ENCODE measurements at places on chromosomes 13 and 19.

DNA sequence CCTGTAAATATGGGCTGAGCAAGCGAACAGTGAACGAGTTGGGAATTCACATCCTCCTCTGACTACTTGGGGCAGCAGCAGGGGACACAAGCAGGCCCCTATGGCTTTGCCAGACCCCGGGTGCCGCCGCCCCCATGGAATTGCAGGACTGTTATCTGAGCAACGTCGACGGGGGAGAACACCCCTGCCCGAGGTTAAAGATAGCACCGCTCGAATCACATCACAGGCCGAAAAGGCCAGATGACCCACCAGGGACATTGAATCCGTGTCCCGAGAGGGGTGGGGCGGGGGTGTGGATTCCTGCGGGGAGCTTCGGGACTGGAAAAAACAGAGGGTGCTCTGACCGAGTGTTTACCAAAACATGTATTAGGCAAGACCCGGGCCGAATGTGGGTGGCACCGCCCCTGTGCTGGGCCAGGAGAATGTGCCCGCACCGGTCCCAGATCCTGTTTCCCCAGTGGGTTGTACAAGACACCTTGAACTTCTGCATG, 9.1 kb downstream of the FEM1A start:
- DNase-seq: no peak

DNA sequence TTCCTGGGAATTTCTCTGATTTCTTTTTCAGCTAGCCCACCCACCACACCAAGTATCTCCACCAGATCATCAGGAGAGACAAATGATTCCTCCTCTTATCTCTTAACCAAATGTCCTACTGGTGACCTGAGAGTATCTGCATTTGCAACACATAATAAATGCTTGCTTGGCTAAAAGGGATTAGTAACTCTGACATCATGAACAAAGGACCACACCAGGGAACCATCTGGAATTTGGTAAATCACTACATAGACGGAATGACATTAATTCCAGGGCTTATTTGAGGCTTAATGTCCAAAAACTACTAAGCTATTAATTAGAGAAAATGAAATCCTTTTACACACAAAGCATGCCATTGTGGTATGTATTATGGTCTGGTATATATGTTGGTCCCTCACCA, 139.0 kb downstream of the RAP2A start:
- no peak for DNase-seq

GRCh38 chr19:51319649-51320279, 8.3 kb downstream of the IGLON5 start:
- DNase-seq: no peak

DNA sequence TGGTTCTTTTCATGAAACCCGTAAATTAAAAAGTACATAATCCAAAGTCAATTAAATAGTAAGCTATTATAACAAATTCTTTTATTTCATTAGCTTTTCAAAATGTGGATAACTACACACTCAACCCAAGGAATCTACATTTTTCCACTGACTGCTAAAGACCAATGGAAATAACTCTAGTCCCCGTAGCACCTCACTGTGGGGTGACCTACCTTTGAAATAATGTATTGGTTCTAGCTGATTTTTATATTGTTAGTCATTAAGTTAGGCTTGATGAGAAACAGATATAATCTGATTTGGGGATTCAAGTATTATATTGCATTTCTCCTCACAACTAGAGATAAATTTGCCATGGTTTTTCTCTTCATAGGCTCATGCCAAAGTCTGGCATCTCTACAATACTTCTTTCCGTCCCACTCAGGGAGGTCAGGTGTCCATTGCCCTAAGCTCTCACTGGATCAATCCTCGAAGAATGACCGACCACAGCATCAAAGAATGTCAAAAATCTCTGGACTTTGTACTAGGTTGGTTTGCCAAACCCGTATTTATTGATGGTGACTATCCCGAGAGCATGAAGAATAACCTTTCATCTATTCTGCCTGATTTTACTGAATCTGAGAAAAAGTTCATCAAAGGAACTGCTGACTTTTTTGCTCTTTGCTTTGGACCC, 37.3 kb downstream of the KL start:
- DNase-seq: no peak

GRCh38 chr19:43476606-43477005, 11.2 kb upstream of the LYPD3 start:
- peak; percentile 75 for DNase-seq

DNA sequence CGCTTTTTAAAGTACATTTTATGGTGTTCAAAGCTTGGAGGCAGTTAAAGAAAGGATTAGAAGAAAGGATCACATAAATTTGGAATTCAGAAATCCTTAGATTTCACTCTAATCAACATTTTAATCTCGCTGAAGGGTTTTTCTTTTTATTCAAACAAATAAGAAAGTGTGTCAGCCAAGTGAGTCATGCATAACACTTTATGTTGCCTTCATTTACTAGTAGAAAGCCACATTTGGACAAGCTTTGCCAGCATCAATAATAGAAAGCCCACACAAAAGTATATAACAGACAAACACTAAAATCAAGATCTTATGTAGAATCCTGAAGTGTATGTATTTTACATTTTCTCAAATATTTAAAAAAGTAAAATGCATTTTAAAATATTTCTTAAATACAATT, 154.9 kb upstream of the TRPC4 start:
- DNase-seq: no peak

DNA sequence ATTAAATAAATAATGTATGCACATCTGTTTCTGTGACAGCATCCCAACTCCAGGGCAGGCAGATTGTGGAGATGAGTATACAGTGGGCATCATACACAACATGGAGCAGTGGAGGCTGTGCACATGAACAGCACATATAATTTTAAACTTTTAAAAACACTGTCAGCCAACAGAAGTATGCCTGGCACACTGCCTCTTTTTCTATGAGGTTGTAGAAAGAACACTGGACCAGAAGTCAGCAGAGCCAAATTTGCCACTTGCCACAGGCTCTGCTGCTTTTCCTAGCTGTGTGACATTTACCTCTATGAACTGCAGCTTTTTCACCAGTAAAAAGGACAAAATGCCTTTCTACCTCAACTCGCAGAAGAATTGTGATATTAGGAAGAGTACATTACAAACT, 118.7 kb downstream of the FRY start:
- DNase-seq: no peak

DNA sequence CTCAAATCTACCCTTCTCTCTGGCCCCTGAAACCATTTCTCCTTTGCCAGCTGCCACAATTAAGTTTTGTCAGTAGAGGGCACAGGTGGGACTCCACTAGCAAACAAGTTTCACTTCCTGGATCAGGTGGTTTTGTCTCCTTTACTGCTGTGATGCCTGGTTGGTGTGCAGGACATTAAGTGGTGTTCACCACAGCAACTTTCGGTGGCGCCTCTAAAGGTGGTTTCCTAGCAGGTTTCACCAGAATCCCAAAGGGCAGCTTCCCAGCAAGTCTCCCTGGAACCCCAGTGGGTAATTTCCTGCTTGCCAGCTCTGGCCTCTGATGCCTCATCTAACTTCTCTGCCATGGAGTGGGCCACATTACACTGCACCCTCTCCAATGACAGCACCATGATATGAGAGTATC, 16.6 kb downstream of the MED4 start:
- no peak for DNase-seq

DNA sequence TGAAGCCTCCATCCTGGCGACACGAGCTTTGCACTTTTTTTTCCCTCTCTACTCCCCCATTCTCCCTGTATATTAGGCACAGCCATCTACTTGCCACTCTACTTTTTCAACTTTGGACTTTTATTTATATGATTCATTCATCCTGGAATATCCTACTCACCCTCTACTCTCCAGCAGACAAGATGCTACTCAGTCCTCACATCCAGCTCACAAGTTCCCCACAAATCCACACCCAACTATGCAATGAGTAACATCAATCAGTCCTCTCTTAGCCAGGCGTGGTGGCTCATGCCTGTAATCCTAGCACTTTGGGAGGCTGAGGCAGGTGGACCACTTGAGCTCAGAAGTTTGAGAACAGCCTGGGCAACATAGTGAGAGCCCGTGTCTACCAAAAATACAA, 23.9 kb upstream of the URAD start:
- DNase-seq: peak; percentile 15

- peak; percentile 50 for DNase-seq
Measured at GRCh38 chr19:13742756-13743155, 21.6 kb upstream of the MRI1 start.

DNA sequence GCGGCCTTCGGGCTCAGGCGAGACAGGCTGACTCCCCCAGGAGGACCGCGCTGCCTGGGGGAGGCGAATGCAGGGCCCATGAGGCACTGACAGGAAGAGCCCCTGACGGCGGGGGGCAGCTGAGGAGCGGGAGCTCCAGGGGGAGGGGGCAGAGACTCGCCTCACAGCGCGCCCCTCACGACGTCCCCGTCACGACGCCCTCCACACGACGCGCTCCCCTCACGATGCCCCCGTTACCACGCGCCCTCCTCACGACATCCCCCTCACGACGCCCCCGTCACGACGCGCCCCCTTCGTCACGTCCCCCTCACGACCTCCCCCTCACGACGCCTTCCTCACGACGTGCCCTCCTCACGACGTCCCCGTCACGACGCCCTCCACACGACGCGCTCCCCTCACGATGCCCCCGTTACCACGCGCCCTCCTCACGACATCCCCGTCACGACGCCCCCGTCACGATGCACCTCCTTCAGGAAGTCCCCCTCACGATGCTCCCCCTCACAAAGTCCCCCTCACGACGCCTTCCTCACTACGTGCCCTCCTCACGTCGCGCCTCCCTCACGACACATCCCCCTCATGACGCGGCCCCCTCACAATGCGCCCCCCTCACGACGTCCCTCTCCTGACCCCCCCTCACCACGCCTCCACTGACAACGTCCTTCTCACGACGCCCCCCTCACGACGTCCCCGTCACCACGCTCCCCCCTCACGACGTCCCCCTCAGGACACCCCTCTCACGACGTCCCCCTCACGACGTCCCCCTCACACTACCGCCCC, 99.6 kb downstream of the ING1 start:
- no peak for DNase-seq

GRCh38 chr13:27792393-27793218, at the start of gene GSX1:
TSS of gene GSX1 (plus strand) at chr13:27792483. CDS start at chr13:27792691, 208 bp downstream.
- peak; percentile 13 for DNase-seq

- no peak for DNase-seq
Measured at GRCh38 chr13:98797456-98797855, 45.0 kb upstream of the SLC15A1 start.

DNA sequence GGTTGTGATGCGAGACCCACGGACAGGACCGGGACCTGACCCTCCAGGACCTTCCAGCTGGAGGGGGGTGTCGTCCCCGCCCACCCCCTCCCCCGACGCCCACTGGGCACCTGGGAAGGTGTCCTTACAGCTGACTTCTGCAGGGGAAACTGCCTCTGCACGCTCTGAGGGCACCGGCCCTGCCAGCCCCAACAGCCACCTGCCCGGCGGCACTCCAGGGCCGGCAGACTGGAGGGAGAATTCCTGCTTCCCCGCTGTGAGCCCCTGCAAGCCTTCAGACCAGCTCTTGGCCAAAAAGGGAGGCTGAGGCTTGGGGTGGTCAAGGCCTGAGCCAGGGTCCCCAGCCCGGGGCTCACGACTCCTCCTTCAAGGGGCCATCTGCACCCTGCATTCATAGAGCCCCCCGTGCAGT, 1.2 kb downstream of the CNN2 start:
- no peak for DNase-seq

- DNase-seq: no peak
Measured at GRCh38 chr19:18987456-18987855, 45.9 kb downstream of the SUGP2 start.

- DNase-seq: no peak
Measured at GRCh38 chr13:98032168-98032567, 78.7 kb downstream of the IPO5 start.

DNA sequence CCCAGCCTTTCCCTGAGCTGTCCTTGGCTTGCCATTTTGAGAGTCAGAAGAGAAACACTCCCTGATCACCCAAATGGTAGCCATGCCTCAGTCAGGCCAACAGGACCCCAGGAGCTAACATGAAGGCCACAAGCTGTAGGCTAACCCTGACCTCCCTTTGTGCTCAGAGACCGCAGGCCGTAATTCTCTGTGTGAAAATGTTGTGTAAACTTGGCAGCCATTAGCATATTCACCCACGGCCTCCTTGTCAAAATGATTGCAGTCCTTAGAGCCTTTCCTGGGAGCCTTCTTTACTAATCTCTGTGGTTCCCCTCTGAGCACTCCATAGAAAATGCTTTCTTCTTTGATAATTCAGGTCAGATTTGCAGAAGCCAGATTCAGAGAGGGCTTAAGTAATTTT, 418.9 kb downstream of the COG6 start:
- no peak for DNase-seq

DNA sequence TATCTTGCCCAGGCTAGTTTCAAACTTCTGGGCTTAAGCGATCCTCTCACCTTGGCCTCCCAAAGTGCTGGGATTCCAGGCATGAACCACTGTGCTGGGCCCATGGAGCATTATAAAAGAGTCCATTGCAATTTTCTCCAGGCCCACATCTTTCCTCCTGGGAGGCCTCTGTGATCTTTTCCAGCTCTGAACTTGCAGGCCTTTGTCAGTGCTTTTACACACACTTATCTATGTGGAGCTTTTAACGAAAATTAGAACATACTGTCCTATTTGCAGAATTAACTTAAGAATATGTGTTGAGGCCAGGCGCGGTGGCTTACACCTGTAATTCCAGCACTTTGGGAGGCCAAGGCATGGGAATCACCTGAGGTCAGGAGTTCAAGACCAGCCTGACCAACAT, 23.9 kb downstream of the TDRD12 start:
- DNase-seq: no peak

DNA sequence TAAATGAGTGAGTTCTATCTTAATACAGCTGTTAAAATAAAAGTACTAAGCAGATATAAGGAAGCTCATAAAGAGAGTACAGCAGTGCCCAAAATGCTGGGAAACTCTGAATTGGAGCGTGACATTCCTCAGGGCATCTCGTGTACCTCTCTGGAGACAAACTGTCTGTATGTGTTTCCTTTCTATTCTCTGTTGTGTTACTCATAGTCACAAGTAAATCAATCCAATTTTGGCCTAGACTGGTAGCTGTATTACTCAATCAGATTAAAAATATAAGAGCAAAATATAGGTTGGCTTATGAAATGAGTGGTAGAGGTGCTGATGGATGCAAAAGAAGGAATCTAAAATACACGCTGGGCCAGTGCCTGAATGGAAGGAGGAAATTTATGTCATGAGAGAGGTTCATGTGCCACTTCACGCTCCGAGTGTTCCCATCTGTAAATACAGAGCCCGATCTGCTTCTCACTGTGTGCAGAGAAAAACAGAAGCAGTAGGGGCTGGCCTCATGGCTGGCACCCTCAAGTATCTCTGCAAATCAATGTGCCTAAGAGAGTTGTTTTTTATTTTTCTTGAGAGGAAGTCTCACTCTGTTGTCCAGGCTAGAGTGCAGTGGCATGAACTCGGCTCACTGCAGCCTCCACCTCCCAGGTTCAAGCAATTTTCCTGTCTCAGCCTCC, 58.7 kb upstream of the RGCC start:
- DNase-seq: peak; percentile 11

Measured in HFFc6 (cell line).